ENCODE measurements at places on chromosomes 1 and 21.
A peak's percentile ranks its signal among the peaks of the same experiment; 100 is the strongest.

DNA sequence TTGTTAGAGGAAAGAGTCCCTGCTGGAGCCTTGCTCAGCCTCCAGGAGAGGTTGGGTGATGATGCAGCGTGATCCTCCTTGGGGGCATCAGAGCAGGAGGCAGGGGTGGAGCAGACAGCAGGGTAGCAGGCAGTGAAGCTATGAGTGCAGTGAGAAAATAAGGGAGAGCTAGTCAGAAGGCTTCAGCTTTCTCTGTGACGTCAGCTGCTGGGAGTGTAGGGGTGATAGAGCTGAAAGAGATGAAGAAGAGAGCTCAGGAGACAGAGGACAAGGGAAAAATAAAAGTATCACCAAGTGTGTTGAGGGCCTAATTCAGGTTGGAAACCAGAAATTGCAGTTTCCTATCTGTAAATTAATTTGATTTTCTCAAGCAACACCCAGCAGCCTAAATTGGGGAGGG lies 2.2 kb upstream of the ADAM30 start:
- DNase-seq = no peak

DNA sequence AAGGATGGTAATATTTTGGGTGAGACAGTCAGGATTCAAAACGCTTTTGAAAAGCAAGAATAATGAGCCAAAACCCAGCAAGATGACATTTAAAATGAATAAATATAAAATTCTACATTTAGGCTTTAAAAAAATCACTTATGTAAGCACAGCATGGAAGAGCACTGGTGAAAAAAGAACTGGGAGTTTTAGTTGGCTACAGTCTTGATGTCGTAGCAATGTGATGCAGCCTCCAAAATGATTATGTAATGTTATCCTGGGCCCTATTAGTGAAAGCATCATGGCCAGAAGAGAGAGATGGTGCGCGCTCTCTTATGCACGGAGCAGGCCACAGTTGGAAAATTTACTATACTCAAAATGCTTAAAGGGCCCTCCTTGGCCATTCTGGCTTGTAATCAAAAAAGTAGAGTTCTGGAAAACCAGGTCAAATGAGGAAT lies 5.1 kb downstream of the KCNJ9 start:
- DNase-seq = no peak

- DNase-seq = no peak
Observed at GRCh38 chr1:22096036-22096435, 43.5 kb downstream of the CDC42 start.

GRCh38 chr1:165635823-165636222 lies 4.8 kb downstream of the MGST3 start:
- no peak for DNase-seq

GRCh38 chr21:38853421-38853919 lies 47.7 kb downstream of the ETS2 start:
- DNase-seq = peak; percentile 72

GRCh38 chr1:147247656-147248238 lies 5.3 kb downstream of the CHD1L start:
- DNase-seq = no peak

DNA sequence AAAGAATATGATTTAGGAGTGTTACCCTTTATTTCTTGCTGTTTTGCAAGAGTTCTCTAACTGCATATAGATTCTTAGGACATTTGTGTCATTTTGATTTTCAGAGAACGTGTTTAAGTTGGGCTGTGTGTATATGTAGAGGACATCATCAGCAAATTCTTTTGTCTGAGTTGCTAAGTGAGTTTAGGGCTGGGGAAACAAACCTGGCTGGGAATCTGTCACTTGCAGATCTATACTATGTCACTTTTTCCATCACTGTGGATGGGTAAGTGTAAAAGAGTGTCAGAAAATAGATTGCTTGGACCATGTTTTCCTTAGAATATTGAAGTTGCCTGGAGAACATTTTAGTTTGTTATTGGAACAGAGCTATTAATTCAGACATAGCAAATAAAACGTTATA lies 349.1 kb upstream of the NEGR1 start:
- no peak for DNase-seq

- DNase-seq = no peak
Observed at GRCh38 chr1:46535063-46535462, 16.4 kb downstream of the KNCN start.

DNA sequence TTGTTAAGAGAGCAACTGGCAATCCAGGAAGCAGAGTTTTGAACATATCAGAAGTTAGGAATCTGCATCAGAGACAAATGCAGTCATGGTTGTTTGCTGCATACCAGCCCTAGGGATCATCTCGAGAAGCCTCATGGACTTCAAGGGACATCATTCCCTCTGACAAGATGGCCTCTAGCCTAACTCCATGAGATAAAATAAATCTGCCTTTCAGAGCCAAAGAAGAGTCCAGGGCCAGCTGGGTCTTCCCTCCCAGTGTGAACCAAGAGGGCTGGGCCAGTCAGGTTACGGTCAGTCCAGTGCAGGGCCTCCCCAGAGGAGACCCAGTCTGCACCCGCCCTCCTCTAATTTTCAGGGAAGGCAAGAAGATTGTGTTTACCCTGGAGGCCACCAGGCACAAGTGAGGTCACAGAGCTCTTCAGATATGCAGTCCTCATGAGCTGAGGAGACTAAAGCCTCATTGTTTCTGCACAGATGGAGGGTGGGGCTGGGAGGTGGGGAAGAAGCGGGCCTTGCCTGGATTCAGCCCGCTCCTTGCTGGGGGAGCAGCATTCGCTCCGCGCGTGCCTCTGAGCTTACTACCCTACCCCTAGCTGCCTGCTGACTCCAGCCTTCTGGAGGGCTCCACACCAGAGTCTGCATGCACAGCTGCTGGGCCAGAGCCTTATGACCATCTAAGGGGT lies 52.8 kb downstream of the CAPN2 start:
- DNase-seq = no peak

- DNase-seq = no peak
Observed at GRCh38 chr21:14870853-14871149, 194.0 kb downstream of the NRIP1 start.

- DNase-seq = no peak
Observed at GRCh38 chr1:95966866-95967265, 732.9 kb downstream of the RWDD3 start.

DNA sequence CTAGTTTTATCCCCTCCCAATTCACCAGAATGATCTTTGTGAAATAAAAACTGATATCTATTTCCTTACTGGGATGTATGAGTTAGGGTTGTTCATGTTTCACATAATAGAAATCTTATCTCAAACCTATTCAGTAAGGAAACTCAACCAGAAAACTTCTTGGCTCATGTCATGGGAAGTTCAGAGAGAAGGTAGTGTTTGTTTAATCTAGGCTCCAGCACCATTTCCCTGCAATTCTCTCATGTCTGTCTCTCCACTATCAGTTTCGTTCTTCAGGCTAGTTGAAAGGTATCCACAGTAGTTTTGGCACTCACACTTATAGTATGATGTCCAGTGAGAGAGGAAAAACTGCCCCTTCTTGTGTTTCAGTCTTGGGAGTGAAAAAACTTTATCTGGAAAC lies 34.6 kb upstream of the UHMK1 start:
- no peak for DNase-seq

DNA sequence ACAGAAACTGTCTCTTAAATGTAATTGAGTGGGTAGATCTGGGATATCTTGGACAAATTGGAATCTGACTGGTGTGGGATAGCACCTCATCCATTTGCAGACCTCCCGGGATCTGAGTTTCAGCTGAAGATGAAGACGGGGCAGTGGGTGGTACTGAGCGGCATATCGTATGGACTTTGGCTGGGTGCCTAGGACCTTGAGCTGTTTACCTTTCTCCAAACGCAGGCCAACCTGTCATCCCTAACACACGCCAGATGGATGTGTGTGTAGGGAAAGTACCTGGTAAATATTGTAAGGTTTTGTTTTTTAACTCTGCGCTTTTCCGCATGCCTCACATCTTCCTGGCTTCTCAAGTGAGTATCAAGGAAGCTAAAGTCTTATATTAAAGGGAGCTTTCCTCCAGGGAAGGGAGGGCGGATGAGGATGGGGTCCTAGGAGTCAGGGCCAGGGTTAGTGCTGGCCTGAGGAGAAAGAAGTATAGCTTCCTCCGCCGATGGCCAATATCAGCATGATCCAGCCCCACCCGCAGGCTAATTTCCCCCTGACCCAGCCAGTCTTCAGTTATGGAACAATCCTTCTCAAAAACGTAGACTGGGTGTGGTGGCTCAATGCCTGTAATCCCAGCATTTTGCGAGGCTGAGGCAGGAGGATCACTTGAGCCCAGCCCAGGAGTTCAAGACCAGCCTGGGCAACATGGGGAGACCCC lies 26.2 kb downstream of the ATP8B2 start:
- no peak for DNase-seq

DNA sequence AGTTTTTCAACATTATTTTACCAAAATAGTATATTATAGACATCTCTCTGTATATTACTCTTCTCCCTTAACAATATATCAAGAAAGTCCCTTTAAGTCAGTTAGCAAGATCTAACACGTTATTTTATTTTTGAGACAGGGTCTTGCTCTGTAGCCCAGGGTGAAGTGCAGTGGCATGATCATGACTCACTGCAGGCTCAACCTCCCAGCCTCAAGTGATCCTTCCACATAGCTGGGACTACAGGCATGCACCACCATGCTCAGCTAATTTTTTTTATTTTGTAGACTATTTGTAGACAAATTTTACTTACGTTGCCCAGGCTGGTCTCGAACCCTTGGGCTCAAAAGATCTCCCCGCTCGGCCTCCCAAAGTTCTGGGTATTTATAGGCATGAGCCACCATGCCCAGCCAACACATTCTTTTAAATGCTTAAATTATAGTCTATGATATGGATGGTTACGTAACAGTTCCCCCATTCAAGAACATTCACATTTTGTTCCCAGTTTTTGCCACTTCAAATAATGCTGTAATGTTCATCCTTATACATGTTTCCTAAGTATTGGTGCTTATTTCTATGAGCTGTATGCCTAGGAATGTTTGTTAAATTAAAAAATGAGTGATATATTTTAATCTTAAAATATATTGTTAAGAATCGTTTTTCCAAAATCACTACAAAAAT lies 70.4 kb downstream of the TUT4 start:
- DNase-seq = no peak

GRCh38 chr1:222697826-222698225 lies 14.5 kb downstream of the AIDA start:
- no peak for DNase-seq

- no peak for DNase-seq
Observed at GRCh38 chr1:56824271-56824670, 5.1 kb upstream of the FYB2 start.

- no peak for DNase-seq
Observed at GRCh38 chr1:22534951-22535350, 28.3 kb upstream of the EPHA8 start.

GRCh38 chr1:52585474-52585873 lies 16.7 kb upstream of the GPX7 start:
- DNase-seq = no peak

DNA sequence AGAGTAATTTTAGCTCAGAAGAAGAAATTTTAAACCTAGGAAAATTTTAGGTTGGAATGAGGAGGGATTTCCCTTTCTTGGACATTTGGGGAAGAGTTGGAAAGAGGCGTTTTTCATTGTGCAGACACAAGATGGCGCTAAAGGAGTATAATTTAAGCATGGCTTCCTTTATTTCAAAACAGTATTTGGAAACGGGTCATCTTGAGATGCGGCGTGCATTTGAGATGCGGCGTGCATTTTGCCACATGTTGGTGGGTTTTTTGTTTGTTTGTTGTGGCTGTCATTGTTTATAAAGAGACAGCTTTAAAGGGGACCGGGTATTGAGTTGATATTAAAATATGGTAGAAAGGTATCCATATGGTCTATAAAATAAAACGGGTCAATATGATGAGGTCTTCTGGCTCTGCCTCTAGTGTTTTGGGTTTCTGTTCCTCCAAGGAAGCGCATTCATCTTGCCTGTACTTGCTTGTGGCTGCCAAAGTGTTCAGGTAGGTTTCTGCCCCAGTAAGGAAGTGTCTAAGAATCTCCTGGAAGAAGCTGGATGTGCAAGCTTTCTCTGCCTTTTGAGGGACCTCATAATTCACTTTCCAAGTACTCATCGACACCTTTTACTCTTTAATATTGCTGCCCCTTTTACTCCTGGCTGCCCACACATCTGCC lies 210.3 kb downstream of the SLC35F3 start:
- peak; percentile 54 for DNase-seq
